ENCODE measurements at places on chromosomes 12 and 14.

- no peak for DNase-seq
Observed at GRCh38 chr12:87991483-87991882, 37.7 kb downstream of the C12orf50 start.

GRCh38 chr12:115726691-115727090 is 550.8 kb downstream of the MED13L start:
- no peak for DNase-seq

- DNase-seq = no peak
Observed at GRCh38 chr12:108821407-108822397, 35.7 kb downstream of the SSH1 start.

- DNase-seq = no peak
Observed at GRCh38 chr12:12919666-12920435, 28.5 kb downstream of the GPRC5A start.

DNA sequence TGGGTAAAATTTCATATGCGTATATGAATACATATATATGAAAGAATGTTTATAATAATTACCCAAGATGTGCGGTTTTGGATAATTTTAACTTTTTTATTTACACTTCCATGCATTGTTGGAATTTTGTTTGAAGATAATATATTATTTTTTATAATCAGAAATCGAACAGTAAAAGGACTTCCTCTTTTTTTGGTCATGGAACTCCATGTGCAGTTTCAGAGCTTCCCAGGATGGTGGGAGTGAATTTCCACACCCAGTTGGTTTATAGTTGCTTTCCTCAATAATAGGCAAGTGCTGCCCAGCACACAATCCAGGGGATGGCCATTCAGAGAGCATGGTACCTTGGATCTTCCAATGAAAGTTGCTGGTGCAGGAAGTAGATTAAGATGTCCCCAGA is 6.3 kb upstream of the EMP1 start:
- no peak for DNase-seq

DNA sequence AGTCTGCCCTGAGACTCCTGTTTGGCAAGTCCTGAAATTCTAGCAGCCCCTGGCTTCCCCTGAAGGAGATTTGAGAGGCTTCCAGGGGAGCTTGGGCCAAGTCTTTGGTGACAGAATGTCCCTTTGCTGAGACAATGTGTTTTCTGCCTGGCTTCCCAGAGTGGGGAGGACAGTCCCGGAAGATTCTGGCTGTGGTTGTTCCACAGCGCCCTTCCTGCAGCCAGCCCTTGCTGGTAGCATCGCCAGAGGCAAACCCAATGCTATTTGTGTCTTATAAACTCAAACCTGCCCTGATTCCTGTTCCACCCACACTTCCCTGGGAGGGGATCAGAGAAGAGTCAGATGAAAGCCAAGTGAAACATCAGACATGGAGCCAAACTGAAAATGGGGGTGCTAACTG is 56.4 kb upstream of the OAS1 start:
- DNase-seq = no peak

GRCh38 chr12:99847936-99848335 is 136.8 kb downstream of the ANKS1B start:
- DNase-seq = no peak

DNA sequence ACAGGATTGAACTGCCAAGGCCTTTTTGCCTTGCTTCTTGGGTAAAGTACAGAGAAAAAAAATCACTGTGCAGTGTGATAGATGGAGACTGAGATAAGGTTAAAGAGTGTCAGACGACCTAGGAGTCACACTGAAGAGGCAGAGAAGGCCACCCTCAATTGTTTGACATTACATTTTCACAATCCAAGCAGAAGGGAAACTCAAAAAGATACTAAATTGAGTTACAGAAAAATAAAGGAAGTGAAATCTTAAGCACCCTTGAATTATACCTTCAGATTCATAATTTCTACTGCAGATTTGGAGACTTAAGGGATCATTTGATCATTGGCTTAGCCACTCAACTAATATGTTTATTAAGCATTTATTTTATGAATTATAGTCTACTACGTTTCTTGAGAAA is 97.1 kb downstream of the MYF5 start:
- DNase-seq = no peak

DNA sequence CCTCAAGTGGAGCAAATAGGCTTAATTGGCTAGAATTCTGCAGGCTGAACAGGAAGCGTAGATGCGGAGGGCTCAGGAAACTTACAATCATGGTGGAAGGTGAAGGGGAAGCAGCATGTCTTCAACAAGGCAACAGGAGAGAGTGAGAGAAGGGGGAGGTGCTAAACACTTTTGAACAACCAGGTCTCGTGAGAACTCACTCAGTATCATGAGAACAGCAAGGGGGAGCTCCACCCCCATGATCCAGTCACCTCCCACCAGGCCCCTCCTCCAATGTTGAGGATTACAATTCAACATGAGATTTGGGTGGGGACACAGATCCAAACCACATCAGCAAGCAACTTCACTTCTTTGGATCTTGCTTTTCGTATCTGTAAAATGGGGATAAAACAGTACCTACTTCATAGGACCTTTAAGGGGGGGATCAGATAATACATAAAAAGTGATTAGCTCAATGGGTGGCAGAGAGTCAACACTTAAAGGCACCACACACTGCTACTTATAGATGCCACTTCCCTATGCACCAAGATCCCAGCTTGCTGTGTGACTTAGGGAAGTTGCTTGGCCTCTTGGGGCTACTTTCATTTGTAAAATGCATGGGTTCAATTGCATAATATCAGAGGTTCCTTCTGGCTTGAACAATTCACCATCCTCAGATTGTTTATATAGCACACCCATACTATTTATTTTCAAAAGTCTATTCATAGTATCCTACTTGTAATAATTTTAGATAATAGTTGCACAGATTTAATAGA is 184.8 kb upstream of the RPH3A start:
- no peak for DNase-seq

GRCh38 chr14:21233457-21234076 is 35.7 kb downstream of the HNRNPC start:
- no peak for DNase-seq

DNA sequence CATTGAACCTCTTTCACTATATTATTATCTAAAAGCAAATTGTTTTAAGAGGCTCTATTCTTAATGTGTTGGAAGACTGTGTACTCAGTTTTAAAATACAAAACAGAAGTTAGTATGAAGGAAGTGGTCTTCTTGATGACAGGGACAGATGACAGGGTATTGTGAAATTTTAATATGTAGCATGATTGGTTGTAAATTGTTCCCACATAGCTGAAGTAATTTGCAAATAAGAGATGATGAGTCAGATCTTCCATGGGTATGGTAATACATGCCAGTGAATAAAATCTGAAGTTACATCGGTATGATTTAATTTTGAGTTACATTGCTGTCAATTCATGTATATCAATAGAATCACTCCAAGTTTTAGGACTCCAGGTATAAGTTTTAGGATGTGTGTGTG is 454.8 kb downstream of the AEBP2 start:
- DNase-seq = no peak

- DNase-seq = no peak
Observed at GRCh38 chr14:49612671-49613070, 7.8 kb downstream of the RPL36AL start.

DNA sequence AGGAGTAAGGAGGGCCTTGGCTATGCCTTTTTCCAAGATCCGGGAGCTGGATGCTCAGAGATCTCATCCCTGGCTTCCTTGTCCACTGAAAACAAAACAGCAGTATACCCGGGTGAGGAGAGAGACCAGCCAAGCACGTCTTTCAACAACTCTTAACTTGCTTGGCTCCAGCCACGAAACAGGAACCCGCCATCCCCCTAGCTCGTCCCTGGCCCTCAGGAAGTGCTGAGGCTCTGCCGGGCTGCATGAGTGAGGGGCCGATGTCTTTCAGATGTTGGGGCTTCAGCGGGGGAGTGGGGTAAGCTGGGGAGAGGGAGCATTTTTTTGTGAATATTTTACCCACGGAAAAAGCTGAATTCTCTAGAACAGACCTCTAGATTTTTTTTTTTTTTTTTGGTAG is 231.1 kb downstream of the CACNA1C start:
- DNase-seq = no peak

- DNase-seq = no peak
Observed at GRCh38 chr12:7498809-7499208, 4.8 kb downstream of the CD163 start.

- DNase-seq = no peak
Observed at GRCh38 chr14:90005939-90006530, 50.3 kb downstream of the TDP1 start.

DNA sequence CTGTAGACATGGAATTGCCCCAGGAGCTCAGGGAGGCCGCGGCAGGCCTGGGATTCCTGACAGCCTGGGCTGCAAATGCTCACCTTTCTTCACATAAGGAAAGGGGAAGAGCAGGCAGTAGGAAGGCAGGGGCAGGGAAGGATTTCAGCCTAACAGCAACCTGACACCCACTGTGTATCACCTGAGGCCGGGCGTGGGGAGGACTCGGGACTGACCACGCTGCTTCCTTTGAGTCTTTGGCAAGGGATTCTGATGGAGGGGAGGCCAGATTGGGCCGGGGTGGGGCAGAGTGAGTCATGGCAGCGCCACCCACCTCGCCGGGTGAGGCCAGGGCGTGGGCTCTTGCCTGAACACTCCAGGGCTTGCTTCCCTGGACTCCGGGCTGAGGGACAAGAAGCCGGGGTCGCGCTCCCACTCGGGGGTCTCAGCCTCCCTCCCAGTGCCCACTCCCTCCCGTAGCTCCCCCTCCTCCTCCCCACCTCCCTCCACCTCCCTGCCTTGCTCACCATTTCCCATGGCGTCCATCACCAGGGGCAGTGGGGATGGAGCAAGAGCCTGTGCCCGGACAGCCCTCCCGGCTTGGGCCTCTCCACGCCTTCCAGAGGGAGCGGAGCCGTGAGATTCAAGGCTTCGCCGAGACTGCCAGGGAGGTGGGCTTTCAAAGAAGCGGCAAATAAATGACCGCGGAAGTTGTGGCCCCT is 247.9 kb upstream of the RTL1 start:
- no peak for DNase-seq

- no peak for DNase-seq
Observed at GRCh38 chr12:106140223-106140986, 1.7 kb upstream of the NUAK1 start.

DNA sequence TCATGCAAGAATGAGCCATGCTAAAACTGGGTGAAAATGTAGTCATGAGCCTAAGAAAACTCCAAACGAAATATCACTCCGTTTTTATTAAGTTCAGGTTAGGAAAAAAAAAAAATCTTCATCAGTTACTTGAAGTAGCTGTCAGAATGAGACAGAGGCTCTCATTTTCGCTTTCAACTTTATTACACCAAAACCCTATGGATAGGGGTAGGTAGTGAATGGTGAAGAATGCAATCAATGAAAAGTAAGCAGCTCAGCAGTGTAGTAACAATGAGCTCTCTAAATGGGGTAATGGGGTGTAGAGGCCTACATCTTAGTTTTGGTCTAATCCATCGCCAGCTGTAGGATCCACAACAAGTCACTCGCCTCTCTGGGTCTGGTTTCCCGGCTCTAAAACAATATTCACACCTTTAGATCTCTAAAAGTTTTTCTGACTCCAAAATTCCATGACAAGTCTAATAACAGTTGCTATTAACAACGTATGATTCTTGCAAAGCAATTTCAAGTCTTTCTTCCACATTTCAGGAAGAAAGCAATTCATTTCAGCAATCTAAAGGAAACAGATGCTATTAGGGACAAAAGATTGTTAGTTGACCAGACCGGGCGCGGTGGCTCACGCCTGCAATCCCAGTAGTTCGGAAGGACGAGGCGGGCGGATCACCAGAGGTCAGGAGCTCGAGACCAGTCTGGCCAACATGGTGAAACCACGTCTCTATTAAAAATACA is 1.7 kb downstream of the BTBD7 start:
- no peak for DNase-seq
